ENCODE measurements at places on chromosomes 11 and 22. TPM values are rescaled to one million over a fixed set of nuclear protein-coding genes. Genes with fewer than 3 reads are reported as not detected.
A peak's percentile ranks its signal among the peaks of the same experiment; 100 is the strongest.

DNA sequence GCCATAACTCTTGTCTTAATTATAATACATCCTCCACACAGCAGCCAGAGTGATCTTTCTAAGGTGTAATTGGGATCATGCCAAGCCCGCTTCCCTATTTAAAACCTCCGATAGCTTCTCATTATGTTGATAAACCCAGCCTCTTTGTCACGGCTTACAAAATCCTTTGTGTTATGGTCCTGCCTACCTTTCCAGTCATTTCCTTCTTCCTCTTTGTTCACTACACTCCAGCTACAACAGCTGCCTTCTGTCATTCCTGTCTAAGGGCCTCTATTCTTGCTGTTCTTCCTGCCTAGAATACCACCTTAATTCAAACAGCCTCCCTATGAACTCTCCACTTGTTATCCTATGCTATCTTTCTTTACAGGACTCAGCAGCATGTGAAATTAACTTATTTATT lies 70.6 kb upstream of the CAPRIN1 start:
- no peak for DNase-seq

Gene IGF2
- 19.6 TPM for total RNA-seq

Gene CNIH2
- total RNA-seq = 41.6 TPM

- DNase-seq = no peak
Measured at GRCh38 chr11:6530848-6531247, 33.8 kb downstream of the DNHD1 start.

Gene SLC29A2
- total RNA-seq = 1.6 TPM

- DNase-seq = no peak
Measured at GRCh38 chr11:59532620-59533019, 21.3 kb downstream of the OR4D9 start.

Gene OR51L1
- not detected for total RNA-seq

GRCh38 chr11:134980819-134981710 lies 569.0 kb upstream of the B3GAT1 start:
- DNase-seq = no peak

DNA sequence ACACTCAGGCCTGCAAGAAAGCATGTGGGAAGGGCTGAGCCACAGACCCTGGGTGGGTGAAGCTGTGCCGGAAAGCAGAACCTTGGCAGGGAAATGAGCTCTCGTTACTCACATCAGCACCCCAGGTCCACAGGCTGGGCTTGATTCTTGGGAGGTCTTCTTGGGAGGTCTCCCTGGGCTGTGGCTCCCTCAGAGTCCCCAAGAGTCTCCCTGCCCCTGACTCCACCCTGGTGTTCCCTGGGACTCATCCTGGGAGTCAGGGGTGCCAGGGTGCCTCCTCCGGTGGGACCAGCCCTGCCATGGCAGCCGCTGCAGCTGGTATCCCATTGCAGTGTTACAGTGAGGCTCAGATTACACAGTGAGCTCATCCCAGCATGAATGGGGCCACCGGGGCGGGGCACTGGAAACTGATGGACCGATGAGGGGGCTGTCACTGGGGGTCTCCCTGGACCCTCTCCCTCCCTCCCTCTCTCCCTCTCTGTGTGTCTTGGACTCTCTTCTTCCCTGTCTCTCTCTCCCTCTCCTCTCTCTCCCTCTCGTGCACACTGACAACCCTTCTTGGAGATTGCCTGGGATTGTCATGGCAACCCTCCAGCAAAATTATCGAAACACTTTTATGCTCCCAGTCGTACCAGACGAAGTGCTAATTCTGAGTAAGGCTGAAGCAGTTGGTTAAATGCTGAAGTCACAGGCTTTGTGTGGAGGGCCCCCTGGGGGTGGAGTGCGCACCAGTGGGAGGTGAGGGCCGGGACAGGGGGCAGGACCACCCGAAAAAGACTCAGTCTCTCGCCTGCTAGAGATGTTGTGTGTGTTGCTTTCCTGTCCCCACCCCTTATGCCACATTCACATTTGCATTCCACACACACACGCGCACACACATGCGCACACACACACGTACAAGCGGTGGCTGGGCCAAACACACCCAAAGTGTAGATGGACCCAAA lies 8.6 kb upstream of the C11orf96 start:
- DNase-seq = no peak

- DNase-seq = no peak
Measured at GRCh38 chr11:74956397-74957015, 7.4 kb downstream of the SPCS2 start.

- DNase-seq = no peak
Measured at GRCh38 chr11:67545280-67545679, 22.0 kb upstream of the CABP2 start.

DNA sequence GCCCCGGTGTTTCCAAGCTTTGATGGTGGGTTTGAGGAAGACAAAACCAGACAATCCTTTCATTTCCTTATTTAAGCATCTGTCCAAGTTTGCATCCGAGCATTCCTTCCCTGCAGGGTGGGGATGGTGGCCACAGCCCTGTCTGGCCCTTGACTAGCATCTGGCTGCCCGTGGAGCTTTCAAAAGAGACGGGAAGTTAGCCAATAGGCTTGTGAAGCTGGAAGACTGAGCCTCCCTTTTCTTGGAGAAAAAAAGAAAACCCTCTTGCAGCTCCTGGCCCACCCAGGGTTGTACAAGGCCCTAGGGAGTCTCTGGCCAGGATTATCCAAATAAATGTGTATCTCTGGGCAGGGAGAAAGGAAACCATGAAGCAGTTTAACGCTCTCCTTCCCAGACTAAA lies 60.6 kb downstream of the MICAL2 start:
- DNase-seq = no peak

- DNase-seq = no peak
Measured at GRCh38 chr22:49976439-49977175, 16.0 kb downstream of the PIM3 start.

DNA sequence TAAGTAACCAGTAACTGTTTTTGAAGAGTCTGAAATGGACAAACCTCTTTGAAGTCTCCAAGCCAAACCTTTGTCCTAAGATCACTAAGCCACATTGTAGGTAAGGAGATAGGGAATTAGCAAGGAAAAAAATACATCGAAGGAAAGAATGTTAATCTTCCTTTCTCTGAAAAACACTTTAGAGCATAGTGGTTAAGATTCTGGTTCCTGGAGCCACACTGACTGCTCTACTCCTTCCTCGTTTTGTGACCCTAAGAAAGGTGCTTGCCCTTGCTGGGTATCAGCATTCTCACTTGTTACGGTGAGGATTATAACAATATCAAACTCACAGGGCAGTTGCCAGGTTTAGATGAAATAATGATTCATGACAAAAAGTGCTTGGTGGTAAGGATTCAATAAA lies 104.0 kb downstream of the SIK3 start:
- DNase-seq = no peak

DNA sequence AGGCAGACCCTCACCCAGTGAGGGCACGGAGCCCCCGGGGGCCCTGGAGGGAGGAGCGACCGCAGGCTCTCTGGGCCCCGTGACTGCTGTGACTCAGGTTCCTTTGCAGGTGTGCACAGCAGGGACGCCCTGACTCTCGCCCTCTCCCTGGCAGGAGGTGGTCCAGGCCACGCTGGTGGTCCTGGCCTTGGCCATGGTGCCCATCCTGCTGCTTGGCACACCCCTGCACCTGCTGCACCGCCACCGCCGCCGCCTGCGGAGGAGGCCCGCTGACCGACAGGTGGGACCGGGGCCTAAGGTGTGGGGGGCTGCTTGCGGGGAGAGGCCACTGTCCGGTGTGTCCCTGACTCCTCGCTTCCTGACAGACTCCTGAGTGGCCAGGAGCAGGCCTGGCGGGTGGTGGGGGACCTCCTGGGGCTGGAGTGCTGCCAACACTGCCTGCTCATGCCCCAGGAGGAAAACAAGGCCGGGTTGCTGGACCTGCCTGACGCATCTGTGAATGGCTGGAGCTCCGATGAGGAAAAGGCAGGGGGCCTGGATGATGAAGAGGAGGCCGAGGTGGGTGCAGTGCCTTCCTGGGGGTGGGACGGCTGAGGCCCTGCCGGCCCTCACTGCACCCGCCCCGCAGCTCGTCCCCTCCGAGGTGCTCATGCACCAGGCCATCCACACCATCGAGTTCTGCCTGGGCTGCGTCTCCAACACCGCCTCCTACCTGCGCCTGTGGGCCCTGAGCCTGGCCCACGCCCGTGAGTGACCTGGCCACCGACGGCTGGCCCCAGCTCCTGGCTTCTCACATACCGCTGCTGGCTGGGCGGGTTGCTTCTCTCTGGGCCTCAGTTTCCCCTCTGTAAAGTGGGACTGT lies 10.9 kb downstream of the TCIRG1 start:
- DNase-seq = no peak

- no peak for DNase-seq
Measured at GRCh38 chr22:36923131-36923788, 9.8 kb downstream of the CSF2RB start.

Gene RTN4RL2
- 0.41 TPM for total RNA-seq

DNA sequence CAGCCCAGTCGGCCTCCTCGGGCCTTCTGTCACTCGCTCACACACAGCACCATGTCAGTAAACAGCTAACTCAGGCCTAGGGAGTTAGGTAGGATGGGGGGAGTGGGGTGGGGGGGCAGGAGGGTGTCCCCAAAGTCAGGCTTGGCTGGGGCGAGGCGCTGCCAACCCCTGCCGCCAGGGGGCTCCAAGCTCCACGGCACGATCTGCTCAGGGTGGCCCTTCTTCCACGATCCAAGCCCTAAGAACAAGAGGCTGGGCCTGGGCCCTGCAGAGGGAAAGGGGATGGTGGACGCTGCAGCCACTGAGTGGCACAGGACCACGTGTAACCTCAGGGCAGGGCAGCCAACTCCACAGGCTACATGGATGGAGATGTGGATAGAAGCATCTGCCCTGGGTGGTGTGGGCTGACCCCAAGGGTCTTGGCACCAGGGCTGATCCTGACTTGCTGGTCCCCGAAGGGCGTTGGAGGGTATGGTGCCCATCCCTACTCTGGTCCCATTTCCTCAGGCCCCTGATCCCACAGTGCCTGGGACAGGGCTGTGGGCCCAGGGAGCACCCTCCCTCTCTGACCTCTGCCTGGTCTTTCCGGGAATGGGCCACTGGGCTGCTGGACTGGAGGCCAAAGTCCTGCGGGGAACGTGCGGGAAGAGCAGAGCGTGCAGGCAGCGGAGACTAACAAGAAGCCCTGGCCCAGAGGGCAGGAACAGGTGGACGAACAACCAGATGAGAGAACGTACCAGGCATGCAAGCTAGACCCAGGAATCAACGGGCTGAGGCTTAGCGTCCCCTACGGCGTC lies 29.1 kb upstream of the TXNRD2 start:
- peak; percentile 90 for DNase-seq

Data from frontal cortex (tissue), 4 donors.